Globus pallidus (tissue), 1 donor: ENCODE measurements at places on chromosomes 4 and X.

DNA sequence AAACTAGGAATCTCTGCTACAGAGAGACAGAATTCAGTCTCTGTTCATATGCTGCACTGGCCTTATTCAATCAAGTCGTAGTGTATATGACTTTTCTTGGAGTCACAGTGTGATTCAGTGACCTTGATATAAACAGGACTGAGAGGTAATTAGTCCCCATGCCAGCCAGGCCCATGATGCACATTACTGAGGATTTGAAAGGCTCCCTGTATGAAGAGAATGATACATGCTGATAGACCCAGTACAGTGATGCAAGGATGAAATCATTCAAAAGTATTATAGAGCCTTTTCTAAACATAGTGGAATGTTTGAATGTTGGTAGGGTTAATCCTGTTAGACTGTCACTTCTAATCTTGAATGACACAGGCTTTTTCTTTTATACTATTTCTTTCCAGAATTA, 34.1 kb downstream of the ANXA3 start:
- no peak for DNase-seq

- DNase-seq, result peak; percentile 35
Observed at GRCh38 chrX:30713061-30713525, 59.9 kb downstream of the GK start.

- DNase-seq, result no peak
Observed at GRCh38 chrX:17012465-17012864, 66.0 kb downstream of the REPS2 start.

- no peak for DNase-seq
Observed at GRCh38 chr4:3252831-3253641, 4.1 kb downstream of the MSANTD1 start.

- DNase-seq, result no peak
Observed at GRCh38 chr4:79236785-79237184, 89.1 kb downstream of the NAA11 start.

DNA sequence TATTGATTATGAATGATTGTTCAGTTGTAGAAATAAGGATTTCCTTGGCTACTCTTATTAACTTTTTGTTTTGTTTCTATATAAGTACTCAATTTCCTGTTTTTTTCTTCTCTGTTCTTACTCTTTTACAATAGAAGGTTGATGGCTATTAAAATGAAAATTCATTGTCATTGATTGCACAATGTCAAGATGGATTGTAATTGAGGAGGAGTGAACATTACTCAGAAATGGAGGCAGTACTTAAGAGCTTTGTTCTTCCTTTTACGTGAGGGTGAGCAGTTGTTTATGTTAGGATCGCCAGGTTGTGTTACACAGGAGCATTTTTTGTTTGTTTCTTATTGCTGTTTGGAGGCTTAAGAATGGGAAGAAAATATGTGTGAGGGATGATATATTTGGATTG, 2062.4 kb downstream of the ARAP2 start:
- no peak for DNase-seq

DNA sequence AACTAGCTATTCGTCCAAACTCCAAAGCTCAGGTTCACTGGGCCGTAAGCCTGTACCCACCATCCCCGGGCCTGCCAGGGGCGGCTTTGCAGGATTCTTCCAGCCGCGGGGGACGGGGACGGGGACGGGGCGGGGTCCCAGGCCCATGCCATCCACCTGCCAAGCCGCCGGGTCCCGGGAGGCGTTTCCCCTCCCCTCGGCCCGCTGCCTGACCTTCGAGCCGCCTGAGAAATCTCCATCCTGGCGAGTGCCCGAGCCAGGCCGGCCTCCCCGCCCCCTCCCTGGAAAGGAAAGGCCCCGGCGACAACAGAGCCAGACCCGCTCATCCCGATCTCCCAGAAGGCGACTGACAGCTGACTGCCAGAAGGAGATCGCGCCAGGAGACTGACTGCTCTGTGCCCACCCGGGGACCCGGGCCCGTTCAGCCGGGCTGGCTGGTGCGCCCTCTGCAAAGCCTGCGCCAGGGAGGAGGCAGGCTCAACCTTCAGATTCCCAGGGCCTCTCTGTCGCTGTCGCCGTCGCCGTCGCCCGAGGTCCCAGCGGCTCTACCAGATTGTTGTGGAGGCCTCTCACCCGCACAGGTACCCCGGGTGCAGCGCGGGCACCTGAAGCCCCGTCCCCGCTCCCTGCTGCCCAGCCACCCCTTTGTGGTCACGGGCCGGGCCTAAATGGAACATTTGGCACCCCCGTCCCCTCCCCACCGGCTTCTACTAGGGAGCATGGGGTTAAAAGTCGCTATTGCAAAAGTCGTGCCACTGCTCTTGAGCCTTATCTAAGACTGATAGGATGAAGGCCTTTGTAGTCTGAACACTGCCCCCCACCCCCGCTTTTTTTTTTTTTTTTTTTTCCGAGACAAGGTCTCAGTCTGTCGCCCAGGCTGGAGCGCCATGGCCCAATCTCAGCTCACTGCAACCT, at the start of gene RGN:
TSS of gene RGN (plus strand) at position 315 of the 915 bp plus-strand sequence. CDS start 2,702 bp downstream, outside the sequence.
- no peak for DNase-seq

- no peak for DNase-seq
Observed at GRCh38 chr4:140426610-140427105, 790 bp downstream of the CLGN start.

DNA sequence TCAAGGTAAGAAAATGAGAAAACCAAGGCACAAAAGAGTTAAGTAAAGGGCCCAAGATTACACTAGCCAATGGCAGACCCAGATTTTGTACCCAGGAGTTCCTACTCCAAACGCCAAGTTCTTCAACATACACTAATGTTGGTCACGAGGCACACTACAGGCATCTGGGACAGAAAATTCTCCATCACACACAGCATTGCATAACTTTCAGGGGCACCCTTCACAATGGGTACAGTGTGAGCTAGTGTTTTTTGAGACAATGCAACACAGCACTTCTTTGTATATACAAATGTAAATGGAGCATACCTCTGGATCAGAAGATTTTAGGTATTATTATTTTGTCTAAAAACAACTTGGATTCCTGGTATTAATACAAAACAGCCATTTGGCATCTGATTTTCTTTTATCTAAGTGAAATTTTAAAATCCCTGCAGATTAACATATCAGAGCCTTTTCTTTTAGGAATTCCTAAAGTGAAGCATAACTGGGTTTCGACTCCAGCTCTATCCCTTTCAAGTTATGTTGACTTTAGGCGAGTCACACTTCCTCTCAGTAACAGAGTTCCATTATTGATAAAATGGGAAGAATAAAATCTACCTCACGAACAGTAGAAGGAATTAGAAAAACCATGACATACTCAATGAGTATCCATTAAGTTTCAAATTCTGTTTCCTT, 41.1 kb downstream of the ADGRA3 start:
- DNase-seq, result no peak

DNA sequence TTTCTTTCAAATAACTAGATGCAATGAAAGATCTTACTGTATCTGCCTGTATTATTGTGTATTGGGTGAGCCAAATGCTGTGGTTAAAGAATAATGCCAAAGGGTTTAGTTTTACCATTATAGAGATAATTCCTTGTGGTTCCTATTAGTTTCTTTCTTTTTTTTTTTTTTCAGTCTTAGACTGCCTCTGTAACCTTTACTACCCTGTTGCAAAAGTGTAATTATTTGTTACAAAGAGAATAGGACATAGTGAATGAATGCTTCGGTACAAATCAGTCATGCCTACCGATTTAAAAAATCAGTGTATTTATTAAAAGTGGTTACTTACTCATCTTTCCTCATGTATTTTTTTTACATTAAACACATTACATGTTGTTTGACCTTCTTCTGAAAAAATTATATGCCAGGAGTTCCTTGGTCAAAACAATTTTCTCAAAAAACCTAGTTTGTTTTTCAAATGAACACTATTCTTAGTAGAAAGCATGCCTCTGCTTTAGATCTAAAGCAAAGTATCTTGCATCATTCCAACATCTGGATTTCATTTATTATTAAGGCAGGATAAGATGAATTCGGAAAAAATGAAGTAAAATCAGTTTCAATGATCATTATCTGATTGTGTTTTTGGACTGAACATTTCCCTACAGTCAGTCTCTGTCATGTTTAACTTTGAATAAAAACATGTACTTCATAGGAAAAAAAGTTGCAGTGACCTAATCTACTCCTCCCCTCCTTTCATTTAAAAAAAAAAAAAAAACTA, 21.2 kb upstream of the SYNPO2 start:
- no peak for DNase-seq

GRCh38 chrX:154010330-154011087, 9.2 kb downstream of the IRAK1 start:
- no peak for DNase-seq

- peak; percentile 41 for DNase-seq
Observed at GRCh38 chr4:40327340-40327739, 7.8 kb upstream of the CHRNA9 start.

GRCh38 chrX:13952581-13952980, 77.1 kb downstream of the GEMIN8 start:
- DNase-seq, result no peak

DNA sequence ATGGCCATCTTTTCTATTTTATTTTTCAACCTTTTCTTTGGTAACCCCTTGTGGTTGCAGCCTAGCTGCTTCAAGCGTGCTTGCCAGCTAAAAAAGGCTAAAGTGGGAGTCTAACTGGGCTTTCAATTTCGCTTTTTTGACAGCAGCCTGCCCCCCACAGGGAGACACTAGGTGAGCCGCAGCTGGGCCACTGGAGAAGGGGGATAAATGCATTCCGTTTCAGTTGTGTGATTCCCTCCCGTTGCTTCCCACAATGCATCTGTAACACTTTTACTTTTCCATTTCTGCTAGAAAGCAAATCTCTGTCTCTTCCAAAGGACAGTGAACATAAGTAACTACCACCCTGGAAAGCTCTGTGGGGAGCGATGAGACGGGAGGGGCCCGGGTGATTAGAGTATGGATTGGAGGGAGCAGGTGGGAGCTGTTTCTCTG, 86.3 kb upstream of the RAPGEF2 start:
- no peak for DNase-seq

DNA sequence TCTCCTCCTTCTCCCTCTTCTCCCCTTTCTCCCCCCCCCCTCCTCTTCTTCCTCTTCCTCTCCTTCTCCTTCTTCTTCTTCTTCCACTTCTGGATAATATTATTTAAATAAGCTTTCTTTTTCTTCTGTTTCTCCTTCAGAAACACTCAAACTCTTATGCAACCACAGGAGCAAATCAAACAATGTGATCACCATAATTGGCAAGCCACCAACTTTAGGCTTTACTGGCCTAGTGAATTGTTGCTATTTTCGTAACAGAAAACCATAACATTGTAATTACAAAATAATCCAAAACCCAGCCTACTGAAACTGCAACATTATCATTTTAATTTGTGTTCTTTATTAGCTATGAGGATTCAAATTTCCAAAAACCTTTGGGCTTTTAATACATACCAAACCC, 14.3 kb downstream of the DCAF8L1 start:
- DNase-seq, result no peak

DNA sequence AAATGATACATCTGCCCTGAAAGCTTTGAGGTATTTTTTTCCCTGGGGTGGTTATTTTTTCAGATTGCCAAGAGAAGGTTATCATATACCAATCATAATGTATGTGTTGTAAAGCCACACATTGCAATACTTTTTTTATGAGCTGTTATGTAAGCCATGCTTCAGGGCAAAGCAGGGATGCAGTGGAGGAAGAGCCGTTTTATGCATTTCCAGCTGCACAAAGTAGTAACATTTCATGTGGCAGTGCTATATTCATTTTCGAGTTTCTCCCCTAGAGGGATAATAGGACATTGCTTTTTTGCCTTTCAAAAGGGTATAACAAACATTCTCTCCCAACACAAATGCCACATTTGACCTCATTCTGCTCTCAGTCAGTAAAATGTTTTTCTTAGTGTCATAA, 68.5 kb downstream of the GALNT7 start:
- no peak for DNase-seq

DNA sequence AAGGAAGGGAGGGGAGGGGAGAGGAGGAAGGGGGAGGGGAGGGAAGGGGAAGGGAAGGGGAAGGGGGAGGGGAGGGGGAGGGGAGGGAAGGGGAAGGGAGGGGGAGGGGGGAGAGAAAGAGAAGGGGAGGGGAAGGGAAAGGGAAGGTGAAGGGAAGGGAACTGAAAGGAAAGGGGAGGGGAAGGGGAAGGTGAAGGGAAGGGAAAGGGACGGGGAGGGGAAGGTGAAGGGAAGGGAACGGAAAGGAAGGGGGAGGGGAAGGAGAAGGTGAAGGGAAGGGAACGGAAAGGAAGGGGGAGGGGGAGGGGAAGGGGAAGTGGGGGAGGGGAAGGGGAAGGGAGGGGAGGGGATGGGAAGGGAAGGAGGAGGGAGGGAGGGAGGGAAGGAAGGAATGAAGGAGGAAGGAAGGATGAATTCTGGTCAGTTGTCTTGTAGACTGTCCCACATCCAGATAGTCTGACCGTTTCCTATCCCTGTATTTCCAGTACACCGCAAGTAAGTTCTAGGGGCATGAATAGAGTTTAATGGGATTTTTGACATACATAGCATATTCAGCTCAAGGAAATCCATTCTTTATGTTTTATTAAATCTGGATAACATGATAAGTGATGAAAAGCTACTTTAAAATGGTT, 20.4 kb downstream of the HERC5 start:
- DNase-seq, result no peak

DNA sequence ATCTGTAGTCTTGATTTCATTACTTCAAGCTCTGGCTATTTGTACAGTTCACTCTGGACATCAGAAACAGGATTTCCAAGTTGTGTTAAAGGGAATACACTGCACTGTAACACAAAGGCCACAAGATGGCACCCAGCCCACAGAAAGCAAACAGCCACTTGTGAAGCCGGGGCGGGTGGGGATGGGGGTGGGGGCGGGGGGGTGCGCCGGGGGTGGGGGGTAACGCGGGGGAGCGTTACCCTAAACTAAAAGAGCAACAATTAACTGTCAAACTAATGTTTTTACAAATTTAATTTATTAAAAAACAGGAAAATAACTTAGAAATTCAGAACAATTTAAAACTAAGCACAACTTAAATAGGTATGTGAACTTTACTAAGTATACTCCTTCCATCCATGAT, 27.3 kb downstream of the PRDX4 start:
- peak; percentile 43 for DNase-seq

GRCh38 chrX:140608111-140608510, 101.4 kb upstream of the LINC00632 start:
- no peak for DNase-seq
